ENCODE measurements at places on chromosomes 2 and 18.

DNA sequence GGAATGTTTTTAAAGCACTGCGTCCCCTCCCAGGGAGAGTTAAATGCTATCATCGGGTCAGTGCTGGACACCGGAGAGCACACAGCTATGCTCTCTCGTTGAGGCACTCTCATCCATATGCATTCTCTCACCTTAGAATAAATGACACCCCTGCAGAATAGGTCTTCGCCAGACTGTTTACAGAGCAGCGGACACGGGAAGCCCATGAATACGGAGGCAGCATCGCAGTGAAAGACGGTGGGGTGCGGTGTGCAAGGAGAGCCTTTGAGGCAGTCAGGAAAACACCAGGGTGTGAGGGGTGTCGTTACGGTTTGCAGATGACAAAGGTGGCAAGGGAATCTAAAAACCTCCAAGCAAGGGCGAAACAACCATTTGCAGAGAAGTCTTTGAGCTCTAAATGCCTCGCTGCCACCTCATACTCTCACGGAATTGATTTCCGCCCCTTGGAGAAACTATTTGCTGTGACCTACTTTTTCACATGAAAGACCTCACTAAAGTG, 169.2 kb upstream of the FHL2 start:
- DNase-seq, result peak; percentile 34

DNA sequence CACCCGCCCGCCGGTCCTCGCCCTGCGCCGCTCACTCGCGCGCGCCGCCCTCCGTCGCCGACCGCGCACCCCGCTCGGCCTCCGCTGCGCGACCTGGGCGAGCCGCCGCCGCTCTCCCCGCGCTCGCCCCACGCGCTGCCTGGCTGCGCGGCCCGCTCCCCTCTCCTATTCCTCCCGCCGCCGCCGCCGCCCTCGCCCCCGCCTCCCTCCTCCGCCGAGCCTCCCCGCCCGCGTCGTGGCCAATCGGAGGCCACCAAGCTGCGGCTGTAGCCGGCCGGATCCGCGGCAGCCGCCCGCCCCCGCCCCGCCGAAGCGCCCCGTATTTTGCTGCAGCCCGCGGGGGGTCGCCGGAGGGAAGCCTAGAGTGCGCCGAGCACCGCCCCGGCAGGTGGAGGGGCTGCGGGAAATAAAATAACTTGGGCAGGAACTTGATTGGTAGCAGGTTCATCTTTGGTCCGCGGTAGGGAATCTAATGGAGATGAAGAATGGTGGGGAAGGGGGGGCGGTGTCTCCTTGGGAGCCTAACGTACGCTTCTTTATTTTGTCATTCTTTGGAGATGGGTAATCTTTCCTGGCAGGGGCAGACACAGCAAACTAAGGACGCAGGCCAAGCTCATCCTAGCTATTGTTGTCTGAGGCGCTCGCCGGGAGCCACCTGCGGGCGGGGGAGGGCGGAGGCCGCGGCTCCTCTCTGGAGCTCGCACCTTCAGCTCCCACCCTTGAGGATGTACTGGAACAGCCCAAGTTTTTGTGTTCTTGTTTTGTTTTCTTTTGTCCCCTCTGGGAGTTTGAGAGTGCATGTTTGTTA, 1.1 kb upstream of the CDH2 start:
- peak; percentile 68 for DNase-seq

GRCh38 chr2:163735685-163736432, at the start of gene FIGN:
FIGN (minus strand) TSS chr2:163736008; CDS start chr2:163734927, 1,081 bp downstream.
- DNase-seq, result peak; percentile 71

DNA sequence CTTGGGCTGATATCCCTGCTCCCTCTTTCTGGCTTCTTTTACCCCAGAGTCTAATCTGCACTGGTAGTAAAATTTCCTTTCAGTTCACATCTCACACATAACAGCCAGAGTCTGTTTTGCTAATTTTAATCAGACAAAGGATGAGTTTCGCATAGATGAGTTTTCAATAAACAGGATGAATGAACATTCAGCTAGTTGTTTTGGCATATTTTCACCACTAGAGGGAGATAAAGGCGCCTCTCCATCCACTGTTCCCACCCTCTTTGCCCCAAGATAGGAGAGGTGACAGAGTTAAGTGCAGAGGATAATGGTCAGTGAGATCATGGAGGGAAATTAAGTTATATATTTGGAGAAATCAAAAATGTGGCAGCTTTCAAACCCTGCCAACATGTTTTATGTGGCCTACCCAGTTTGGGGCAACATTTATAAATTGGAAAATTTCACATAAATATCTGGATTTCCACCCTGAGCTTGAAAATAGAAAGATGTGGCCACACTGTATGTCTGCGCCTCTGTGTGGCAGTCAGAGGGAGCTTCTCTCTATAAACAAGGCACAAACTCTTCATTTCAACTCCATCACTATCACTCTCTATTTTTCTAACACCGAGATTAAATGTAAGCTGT, 48.5 kb upstream of the DTNA start:
- peak; percentile 47 for DNase-seq

DNA sequence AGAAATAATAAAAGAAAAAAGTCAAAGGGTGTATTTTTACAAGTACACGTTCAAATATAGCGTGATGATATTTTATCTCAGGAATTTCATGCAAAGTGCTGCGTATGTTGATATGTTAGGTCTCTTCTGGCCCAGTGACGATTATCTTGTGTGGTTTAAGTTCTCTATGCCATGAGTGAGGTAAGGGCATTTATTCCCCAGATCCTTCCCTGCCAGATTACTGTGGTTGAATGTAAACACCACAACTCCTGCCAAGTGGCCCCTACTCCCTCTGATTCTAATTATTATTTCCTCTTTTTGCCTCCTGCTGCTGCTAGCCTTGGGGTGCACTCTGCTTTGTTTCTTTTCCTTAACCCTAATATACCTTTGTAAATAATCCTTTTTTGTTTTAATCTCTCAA, 12.2 kb downstream of the SCN2A start:
- DNase-seq, result no peak

DNA sequence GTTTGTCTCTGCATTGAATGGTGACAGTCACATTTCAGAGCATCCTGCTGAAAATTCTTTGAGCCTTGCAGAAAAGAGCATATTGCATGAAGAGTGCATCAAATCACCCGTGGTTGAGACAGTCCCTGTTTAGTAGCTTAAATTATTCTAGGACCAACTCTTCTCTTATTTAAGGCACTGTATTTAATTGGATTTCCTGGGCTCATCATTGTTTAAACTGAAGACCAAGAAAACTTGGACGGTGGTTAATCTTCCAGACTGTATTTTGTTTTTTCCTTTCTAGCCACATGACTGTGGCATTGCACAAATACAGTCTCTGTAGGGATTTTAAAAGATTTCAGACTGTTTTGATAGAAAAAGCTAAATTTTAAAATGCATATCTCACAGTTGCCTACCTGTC, 114.4 kb downstream of the GALNT3 start:
- DNase-seq, result no peak

DNA sequence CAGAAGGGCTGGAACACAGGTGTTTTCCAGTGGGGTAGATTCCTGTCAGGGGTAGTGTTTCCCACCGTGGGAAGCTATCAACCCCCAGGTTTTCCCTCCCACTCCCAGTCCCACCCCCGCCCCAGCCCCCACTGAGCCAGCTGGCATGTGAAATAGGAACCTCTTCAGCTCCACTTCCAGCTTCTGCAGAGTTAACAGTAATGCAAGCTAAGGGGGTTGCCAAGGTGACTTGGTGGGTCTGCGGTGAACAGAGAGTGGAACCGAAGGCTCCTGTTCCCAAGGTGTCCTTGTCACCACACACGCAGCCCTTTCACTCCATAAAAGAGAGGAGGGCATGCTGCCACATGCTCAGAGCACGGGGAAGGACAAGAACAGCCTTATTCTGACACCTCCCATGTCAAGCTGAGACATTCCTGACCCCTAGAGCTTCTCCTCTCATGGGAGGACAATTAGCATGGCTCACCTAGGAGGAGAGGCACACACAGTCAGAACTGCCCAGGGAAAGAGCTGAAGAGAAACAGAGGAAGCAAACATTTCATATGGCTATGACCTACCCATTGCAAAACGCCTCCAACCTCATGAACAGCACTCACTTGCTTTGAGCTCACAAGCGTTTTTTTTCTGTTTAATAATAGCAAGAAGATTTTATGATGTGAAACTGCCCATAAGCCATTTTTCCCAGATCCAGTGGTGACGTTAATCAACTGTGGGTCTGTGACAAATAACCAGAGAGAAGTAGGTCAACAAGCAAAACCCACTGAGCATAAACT, 39.8 kb upstream of the TBC1D8 start:
- no peak for DNase-seq

- DNase-seq, result no peak
Measured at GRCh38 chr2:27838502-27838901, 51.7 kb downstream of the RBKS start.

DNA sequence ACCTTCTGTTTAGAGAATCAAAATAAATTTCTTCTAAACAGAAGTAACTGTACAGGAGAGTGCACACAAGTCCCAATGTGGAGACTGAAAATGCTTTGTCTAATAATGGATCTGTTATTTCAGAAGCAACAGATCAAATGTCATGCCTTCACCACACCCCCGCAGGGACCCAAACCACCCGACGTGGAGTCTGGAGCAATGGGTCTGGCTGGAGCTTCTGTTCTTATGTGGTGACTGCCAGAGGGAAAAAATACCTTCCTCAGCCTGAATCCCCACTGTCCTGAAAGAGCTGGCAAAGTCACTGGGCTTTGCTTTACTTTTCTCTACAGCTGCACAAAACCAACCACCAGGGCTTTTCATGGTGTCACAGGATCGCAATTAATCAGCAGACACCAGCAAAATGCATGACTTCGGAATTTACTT, 119.0 kb upstream of the ZFP36L2 start:
- DNase-seq, result peak; percentile 33

GRCh38 chr2:69075486-69075885, 62.5 kb downstream of the ANTXR1 start:
- no peak for DNase-seq

GRCh38 chr2:59584958-59585357, 968.5 kb downstream of the BCL11A start:
- DNase-seq, result peak; percentile 3

- no peak for DNase-seq
Measured at GRCh38 chr2:229169751-229170150, 101.3 kb downstream of the PID1 start.

GRCh38 chr2:20516646-20517341, 69.9 kb downstream of the RHOB start:
- DNase-seq, result no peak

DNA sequence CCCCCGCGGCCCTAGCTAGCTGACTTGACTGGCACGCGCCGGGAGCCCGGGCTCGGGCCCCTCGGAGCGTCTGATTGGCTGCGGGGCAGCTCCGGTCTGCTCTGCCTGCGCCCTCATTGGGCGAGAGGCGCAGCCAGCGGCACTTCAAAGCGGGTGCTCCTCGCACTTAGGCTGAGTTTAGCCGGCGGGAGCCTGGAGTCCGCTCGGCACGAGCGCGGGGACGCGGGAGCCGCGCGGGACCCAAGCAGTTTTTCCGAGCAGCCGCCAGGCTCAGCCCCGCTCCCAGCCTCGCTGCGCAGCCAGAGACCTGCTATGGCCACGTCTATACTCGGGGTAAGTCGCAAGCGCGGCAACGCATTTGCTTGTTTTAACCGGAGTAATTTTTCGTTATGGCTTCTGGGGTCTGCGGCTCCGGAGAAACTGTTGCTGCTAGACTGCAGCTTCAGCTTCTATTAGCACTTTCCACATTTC, at the start of gene SP9:
SP9 (plus strand) TSS at position 174 of the 471 bp plus-strand sequence; CDS start at position 313, 139 bp downstream.
- DNase-seq, result no peak

- DNase-seq, result no peak
Measured at GRCh38 chr2:85724731-85725181, 29.0 kb upstream of the ATOH8 start.

DNA sequence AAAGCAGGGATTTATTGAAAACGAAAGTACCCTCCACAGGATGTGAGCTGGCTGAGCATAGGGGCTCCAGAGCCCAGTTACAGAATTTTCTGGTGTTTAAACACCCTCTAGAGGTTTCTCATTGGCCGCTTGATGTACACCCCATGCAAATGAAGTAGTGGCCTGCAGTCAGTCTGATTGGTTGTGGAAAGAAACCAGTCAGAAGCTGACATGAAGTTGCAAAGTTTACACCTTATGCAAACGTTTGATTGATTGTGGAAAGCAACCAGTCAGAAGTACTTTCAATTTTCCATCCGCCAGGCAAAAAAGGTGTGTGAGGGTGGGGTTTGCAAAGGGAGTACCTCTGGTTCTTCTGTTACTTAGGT, 62.3 kb downstream of the VWA3B start:
- DNase-seq, result peak; percentile 25

GRCh38 chr2:237485844-237486243, 1.2 kb upstream of the MLPH start:
- DNase-seq, result no peak

DNA sequence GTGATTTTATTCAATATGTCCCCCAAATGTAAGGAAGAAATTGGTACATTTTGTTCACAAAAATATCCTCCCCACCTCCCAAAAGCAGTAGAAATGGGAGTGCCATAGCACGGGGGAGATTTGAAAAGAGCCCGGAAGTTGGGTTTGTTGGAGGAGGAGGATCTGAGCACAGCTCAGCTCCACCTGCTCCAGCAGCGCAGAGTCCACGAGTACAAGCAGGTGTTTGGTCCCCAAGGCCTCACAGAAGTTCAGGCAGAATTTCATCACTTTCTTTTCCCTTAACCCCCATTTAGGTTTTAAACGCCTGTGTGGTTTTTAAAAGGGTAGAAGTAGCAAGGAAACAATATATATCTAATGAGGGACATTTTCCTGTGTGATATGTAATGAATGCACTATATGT, 56.0 kb downstream of the TRAPPC12 start:
- DNase-seq, result no peak

- DNase-seq, result no peak
Measured at GRCh38 chr2:68366083-68366560, 1.0 kb downstream of the PLEK start.

- peak; percentile 74 for DNase-seq
Measured at GRCh38 chr18:55096263-55096951, 137.1 kb upstream of the CCDC68 start.

DNA sequence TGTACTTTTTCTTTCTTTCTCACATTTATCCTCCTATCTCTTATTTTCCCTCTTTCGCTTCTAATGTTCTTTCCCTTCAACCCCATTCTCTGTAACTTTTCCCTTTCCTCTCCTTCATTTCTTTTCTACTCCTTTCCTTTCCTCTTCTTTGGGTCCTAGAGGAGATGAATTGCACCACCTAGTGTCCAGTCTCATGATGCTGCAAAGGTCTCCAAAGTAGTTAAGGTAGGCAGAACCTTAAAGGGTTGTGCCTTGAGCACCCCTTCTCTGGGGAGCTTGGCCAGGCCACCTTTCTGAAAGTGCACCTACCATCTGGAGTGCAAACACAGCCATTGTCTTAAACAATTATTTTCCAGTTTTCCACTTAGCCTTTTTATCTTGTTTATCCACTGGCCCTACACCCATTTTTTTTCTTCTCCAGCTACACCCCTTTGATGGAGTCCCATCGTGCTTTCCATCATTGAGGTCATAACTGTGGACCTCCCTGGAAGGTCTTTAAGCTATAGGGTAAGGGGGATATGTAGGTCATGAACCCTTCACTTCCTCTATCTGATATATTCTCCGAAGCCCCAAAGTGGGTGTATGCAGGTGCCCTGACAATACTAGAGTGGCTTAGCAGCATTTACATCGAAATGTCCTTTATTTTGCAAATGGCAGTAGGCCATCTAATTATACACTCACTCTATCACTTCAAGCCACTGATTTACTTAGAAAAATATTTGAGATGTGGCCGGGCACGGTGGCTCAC, 155.9 kb downstream of the ESCO1 start:
- DNase-seq, result peak; percentile 65

Measured in cerebellar cortex (tissue), 1 donor.